ENCODE measurements at places on chromosomes 4 and X.

GRCh38 chr4:182425302-182425701 lies 182.1 kb downstream of the TENM3 start:
- DNase-seq = no peak

- DNase-seq = no peak
These were observed 11.2 kb upstream of the RNF175 start for GRCh38 chr4:153771046-153771445.

GRCh38 chr4:55312489-55313101 lies 33.4 kb upstream of the SRD5A3 start:
- DNase-seq = peak; percentile 28

- no peak for DNase-seq
These were observed 18.0 kb upstream of the TMSB4X start for GRCh38 chrX:12956704-12957534.

GRCh38 chr4:25948051-25948450 lies 34.0 kb downstream of the SMIM20 start:
- DNase-seq = peak; percentile 43

GRCh38 chr4:156983366-156983765 lies 11.8 kb upstream of the PDGFC start:
- DNase-seq = no peak

- DNase-seq = no peak
These were observed 1.4 kb upstream of the ATP2B3 start for GRCh38 chrX:153516073-153516472.

- peak; percentile 94 for DNase-seq
These were observed 120.6 kb upstream of the EDNRA start for GRCh38 chr4:147360301-147360700.

DNA sequence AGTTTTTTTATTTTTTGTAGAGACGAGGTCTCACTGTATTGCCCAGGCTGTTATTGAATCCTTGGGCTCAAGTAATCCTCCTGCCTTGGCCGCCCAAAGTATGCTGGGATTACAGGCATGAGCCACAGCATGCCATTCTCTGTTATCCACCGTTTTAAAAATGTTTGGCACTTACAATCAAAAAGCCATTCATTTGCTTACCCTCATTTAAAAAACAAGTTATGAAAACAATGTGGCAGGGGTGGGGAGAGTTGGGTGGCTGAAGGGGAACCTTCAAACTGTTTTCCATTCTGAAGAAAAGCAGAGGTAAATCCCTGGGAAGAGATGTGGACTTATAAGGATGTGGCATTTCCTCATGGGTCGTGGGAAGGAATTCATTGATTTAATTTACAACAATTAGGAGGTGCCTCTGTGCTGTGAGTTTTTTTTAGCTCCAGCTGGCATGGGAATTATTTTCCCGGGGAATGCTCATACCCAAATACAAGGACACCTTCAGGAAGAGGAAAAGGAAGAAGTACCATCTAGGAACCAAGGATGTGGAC lies 103.5 kb downstream of the MID1 start:
- no peak for DNase-seq

DNA sequence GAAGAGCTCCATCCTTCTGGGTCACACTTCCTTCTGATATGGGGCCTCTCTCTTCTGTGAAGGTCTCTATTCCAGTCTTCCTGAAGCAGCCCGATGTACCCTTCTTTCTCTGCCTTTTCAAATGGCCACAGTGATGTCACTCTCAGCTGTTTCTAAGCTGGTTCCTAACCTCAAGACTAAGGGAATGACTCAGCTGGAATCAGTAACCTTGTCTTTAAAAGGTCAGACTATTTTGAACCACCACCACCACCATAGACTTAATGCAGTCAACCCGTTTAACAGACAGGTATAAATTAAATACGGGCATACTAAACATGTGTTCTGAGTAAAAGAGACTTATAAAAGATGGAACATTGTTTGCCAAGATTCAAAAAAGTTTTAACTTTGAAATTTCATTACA lies 121.0 kb downstream of the PPA2 start:
- DNase-seq = peak; percentile 15

DNA sequence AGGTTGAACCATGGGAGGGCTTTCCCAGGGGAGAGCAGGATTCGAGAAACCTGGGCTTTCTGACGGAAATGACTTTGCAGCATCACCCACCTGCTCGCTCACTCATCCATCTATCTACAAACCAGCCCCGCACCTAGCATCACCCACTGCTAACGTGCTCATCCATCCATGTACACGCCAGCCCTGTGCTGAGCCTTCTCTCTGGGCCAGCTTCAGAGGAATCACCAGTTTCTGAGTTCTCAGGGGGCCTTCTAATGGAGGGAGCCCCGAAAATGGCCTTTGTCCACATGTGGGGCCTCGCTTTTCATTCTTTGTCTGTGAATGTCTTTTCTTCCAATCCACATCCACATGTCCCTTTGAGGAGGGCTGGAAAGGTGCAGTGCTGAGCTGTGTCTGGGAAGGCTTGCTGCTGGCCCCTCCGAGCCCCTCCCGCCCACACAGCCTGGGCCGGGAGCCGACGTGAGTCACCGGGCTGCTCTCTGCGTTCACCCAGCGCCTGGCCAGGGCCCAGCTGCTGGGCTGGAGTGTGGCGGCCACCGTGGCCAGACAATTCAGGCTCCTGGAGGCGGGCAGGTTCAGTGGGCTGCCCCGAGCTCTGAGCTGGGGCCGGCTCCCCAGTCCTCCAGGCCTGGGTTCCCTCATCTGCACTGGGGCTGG lies 14.7 kb downstream of the SORCS2 start:
- DNase-seq = peak; percentile 88

- no peak for DNase-seq
These were observed 356.7 kb upstream of the GATB start for GRCh38 chr4:152117520-152117919.

DNA sequence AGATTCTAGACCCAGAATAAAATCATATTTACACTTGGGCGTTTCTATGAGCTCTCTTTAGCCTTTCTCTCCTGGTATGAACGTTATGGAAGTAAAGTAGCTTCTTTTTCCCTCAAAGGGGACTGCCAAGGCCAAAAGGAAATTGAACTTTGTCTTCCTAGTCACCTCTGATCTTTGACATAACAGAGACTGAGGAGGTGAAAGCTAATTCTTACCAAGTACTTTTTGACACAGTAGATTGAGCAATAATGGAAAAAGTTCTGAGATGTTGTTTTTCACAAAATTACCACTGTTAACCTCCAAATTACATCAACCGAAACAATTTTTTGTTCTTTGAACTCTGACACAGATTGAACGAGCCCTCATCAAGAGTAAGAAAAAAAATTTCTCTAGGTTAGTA lies 318.4 kb downstream of the TEX13A start:
- no peak for DNase-seq

DNA sequence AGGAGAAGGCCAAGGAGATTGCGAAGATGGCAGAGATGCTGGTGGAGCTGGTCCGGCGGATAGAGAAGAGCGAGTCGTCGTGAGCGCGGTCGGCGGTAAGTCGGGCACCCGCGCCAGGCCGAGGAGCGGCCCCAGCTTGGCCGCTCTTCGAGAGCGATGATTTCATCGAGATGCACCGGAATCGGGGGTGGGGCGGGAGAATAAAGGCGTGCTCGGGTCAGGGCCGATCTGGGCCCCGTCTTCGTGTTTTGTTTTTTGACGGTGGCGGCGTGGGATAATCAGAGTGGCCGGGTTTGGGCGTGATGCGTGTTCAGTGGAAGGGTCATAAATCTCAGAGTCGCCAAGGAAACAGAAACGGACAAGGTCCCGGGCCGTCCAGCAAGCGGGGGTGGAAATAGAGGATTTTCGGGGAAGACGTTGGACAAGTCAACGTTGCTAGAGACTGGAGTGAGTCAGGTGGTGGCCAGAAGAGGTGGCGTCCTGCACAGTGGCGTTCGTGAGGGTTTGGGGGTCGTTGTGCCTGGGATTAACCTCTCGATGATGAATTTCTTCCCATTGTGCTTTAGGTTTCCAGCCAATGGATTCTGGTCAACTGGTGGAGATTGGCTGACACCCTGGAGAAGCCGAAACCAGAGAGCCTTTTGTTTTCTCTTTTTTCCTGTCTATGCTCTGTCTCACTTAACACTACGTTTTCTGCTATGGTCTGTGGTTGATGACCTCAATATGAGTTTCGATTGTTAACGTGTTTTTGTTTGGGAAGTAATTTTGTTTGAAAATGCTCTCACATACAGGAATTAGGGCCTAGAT lies 882 bp downstream of the MRFAP1 start:
- no peak for DNase-seq

DNA sequence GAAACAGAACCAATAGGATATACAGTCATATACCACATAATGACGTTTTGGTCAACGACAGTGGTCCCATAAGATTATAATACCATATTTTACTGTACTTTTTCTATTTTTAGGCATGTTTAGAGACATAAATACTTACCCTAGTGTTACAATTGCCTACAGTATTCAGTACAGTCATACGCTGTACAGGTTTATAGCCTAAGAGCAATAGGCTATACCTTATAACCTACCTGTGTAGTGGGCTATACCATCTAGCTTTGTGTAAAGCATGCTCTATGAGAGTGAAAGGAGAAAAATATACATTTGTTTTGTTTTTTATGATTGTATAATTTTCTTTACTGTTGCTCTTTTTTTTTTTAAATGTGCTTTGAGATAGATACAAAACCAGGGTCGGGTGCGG lies 52.0 kb upstream of the PABPC1L2A start:
- DNase-seq = no peak

GRCh38 chr4:103591841-103592240 lies 127.9 kb downstream of the TACR3 start:
- no peak for DNase-seq

- no peak for DNase-seq
These were observed 5.3 kb upstream of the TRMT2B start for GRCh38 chrX:101057093-101057714.

GRCh38 chr4:85805891-85806290 lies 330.9 kb downstream of the ARHGAP24 start:
- no peak for DNase-seq

GRCh38 chr4:142528433-142528832 lies 317.7 kb downstream of the INPP4B start:
- no peak for DNase-seq

DNA sequence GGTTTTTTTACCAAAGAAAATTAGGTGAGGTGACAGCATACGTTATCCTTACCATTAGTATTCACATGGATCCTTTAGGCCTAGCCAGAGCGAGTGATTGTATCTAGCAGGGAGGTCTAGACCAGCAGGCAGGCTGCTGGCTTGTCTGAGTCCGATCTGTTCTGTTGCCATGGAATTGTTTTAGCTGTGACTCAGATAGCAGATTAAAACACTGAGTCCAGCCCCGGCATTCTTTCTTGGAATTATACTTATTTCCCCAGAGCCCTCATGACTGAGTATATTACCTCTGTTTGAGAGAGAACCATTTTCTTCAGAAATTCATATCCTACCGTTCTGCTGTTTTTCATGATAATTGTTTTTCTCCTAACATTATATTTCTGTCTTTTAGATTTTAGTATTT lies 37.4 kb downstream of the OCRL start:
- peak; percentile 84 for DNase-seq

GRCh38 chrX:44400588-44400987 lies 57.1 kb upstream of the EFHC2 start:
- DNase-seq = peak; percentile 77

- no peak for DNase-seq
These were observed 60.0 kb downstream of the SLC9B1 start for GRCh38 chr4:102959496-102959895.

GRCh38 chrX:119477812-119478232 lies 9.6 kb downstream of the SLC25A5 start:
- DNase-seq = peak; percentile 82

GRCh38 chr4:184150102-184150839 lies 67.4 kb downstream of the ENPP6 start:
- DNase-seq = no peak

GRCh38 chr4:119048446-119048845 lies 87.2 kb upstream of the MYOZ2 start:
- no peak for DNase-seq

DNA sequence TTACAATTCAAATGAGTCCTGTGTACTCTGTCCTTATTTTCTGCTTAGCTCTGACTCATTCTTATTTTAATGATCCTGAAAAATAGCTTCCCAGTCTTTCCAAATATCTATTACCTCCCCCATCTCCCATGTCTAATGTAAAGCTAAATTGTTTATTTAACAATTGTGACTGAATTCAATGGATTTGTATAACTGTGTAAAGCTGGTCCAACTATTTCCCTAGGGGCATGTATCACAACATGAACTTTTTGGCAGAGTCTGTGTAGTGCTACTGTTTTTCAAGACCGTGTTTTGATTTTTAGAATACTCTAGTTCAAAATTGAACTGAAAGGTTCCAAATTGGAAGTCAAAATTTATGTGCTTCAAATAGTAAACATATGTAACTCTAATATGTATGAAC lies 67.8 kb downstream of the SPCS3 start:
- peak; percentile 61 for DNase-seq

GRCh38 chrX:9393571-9393970 lies 71.3 kb upstream of the TBL1X start:
- no peak for DNase-seq

DNA sequence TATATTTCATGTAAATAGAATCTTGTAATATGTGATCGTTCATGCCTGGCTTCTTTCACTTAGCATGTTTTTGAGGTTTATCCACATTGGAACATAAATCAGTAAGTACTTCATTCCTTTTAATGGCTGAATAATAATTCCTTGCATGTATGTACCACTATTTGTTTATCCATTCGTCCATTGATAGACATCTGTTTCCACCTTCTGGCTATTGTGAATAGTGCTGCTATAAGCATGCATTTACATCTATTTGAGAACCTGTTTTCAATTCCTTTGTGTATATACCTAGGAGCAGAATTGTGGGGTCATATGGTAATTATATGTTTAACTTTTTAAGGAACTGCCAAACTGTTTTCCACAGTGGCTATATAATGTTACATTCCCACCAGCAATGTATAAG lies 356.7 kb upstream of the DIPK2B start:
- DNase-seq = no peak

DNA sequence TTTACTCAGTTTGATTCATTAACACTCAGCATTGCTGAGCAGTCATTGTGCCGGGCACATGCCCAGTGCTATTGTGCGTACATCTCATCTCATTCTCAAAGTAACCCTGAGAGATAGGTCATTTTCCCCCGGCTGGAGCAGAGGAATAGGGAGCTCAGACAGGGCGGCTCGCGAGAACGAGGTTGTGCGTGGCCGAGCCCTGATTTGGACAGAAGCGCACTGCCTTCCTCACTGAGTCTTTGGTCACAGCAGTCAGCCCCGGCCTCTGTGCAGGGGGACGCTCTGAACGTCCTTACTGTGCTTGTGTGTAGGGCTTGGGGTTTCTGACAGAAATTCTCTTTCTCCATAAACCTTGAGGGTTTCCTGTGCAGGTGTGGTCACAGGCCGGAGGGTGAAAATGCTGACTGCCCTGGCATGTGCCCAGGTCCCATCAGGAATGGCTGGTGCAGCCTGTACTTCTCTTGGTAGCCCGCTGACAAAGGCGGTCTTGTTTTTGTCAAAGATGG lies 39.5 kb downstream of the NOP14 start:
- DNase-seq = no peak

DNA sequence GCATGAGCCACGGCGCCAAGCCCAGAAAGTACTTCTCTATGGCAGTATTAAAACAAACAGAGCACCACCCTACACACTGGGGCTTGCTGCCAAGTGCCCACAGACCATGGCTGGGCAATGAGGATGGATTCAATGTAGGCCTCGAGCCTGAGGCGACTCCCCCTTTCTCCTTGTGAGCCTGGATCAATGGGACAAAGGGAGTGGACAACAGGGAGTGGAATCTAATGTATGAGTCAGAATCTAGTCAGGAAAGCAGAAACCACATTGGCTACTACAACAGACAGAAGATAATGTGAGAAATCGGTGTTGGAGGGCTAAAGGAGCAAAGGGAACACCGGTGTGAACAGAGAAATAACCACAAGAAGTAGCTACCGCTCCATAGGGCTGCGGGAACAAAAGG lies 37.7 kb upstream of the OCIAD2 start:
- no peak for DNase-seq

Measured in stromal cell of bone marrow (primary cell).